ENCODE measurements at places on chromosomes 16 and 17.
A peak's percentile ranks its signal among the peaks of the same experiment; 100 is the strongest.

GRCh38 chr16:81445143-81445961, 744 bp downstream of the CMIP start:
- DNase-seq, result no peak

DNA sequence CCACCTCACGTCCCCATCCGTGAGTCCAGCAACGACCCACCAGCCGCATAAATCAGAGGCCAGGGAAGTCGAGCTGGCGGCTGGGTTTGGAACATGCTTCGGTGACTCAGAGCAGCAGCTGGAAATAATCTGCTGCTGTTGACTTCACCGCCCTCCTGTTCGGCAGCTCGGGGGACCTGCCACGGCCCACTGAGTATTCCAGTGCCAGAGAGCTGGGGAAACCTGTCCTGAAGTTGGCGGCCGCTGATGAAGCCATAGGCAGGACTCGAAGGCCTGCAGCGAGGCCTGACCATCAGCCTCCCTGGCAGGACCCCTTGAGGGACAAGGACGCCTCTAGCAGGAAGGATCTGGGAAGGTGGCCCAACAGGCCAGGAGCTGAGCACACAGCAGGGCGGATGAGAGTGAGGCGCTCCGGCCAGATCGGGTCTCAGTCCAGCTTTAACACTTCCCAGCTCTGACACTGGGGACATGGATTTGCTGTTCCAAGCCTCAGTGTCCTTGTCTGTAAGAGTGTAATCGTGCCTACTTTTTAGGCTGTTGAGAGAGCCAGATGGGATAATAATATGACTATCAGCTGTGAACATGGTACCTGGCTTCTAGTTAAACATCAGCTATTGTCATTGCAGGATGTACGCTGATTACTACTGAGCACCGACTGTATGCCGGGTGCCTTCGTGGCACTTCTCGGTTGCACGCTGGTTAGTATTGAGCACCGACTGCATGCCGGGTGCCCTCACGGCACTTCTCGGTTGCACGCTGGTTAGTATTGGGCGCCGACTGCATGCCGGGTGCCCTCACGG, 50.4 kb upstream of the CIBAR2 start:
- no peak for DNase-seq

- no peak for DNase-seq
Measured at GRCh38 chr17:62860962-62861873, 53.1 kb upstream of the MARCHF10 start.

GRCh38 chr17:15883617-15884111, 61.3 kb upstream of the ADORA2B start:
- DNase-seq, result peak; percentile 58

DNA sequence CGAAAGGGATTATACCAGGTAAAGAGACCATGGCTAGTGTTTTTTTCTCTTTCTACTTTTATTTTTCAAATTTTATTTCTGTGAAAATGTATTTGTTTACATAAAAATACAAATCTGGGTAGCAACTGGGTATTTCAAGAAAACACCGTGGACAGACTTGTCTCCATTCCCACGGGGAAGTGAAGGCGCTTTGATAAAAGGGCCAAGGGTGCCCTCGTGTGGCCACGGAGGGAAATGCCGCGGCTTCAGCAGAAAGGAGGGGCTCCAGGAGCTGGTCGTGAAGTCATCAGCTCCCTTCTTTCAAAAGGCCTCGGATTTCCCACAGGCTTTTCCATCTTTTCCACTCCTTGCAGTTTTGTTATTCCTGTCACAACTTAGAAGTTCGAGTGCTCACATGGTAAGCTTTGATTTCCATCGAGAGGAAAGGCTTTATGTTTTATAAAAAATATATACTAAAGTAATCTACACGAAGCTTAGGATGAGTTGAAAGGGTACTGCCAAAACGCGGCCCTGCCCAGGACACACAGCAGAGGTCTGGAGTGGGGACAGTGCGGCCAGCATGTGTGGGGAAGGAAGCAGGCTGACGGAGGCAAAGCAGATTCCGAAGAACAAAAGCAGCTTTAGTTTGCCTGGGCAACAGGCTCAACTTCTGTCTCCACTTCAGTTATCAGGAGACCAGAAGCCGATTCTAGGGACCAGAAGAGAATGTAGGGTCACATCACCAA, 15.3 kb upstream of the MNT start:
- peak; percentile 84 for DNase-seq

DNA sequence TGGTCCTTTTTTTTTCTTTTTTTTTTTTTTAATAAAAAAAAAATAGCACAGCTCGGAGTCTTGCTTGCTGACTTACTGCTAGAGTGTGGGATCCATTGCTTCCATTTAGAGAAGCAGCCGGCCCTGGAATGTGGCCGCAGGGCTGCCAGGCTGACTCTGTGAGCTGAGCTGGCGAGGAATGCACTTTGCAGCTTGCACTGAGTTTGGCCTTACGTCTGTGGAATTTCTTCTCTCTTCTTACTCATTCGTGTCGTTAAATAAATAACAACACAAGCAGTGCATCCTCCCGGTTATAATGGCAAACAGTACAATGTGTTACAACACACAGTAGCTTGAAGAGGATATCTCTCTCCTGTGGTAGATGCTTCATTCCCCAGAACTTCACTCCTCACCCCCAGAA, 69.2 kb downstream of the PRKCB start:
- DNase-seq, result peak; percentile 15

GRCh38 chr17:29238133-29238850, 8.4 kb upstream of the CRYBA1 start:
- no peak for DNase-seq

DNA sequence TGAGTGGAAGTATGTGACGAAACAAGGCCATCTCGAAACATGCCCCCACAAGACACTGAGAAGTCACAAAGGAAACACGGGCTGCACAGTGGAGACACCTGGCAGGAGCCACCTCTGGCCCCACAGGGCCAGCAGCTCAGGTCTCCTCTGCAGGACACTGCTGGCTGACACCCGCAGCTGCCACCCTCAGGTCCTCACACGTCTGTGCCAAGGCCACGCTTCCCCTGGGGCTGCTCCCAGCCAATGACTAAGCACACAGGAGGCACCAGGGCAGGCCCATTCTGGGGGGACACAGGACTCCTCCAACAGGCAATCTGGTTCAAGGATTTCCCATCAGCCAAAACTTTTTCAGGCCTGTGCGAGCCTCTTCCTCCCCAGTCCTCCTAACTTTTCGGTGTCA, 36.4 kb downstream of the MBTPS1 start:
- DNase-seq, result no peak

DNA sequence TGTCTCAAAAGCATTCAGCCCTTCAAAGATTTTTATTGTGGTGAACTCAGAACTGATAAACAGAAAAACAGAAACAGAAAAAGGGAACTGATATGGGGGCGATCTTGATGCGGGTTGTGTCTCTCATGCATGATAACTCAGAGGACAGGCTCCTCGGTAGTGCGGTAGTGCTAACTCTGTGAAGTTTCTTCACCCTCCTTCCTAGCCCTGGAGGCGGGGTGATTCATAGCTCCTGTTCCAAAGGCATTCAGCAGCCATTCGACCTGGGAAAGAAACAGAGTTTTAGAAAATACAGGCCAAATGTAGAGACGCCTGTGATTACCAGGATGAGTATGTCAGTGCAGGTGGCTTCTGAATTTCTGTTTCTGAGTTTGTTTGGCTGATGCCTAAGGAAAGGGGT, 5.5 kb upstream of the MAF start:
- DNase-seq, result peak; percentile 31

DNA sequence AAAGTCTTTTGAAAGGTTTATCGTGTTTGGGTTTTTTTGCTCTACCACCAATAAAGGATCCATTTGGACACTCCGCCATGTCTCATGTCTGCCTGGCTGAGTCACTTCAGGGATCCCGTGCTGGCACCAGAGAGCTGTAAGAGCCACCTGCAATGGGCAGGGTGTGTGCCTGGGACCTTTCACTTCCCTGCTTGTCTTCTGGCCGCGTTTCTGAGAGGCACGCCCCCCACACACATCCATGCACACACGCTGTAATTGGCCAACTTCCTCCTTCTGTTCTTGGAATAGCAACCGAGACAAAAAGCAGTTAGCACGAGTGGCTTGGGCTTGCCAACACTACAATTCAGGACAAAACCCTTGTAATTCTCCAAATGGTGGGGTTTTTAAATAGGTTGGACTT, 9.8 kb upstream of the SOST start:
- DNase-seq, result no peak

- DNase-seq, result no peak
Measured at GRCh38 chr16:54165174-54165911, 121.2 kb downstream of the IRX3 start.

GRCh38 chr16:14139872-14140271, 68.8 kb downstream of the MRTFB start:
- no peak for DNase-seq

DNA sequence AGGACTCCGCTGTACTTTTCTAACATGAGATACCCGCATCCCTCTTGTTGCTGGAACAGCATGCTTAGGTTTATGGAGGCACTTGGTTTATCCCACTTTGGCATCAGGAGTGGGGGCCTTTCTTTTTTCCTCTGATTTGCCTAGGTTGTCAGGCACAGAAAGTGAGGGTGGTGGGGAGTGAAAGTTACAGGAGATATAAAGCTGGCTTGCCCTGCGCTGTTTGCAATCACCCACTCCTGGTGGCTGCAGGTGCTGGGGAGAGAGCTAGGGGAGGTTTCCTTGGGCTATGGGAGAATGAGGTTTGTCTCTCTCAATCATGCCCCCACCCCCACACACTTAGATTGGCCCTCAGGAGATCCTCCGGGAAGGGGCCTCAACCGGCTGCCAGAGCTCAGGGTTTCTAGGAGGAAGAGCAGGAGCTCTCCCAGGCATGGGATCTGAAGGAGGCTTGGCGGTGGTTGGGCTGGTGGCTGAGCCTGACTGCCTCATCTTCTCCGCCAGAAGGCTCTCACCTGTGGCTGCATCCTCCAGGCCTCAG, 1.4 kb downstream of the WSCD1 start:
- no peak for DNase-seq

DNA sequence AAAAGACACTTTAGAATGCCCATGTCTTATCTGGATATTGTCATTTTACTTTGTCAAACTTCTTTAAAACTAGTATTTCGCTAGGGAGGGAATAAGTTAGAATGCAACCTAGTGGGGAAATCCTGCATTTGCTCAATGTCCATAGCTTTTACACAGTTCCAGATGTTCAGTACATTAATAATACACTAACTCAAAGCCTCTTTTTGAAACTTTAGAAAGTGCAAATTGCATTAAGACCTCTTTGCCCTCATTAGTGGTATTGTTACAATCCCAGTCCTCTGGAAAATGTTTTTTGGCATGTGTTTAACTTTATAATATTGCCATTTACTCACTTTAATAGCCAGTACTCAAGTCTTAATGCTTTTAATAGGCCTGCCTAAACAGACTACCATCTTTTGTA, 106.8 kb downstream of the BRIP1 start:
- DNase-seq, result no peak

DNA sequence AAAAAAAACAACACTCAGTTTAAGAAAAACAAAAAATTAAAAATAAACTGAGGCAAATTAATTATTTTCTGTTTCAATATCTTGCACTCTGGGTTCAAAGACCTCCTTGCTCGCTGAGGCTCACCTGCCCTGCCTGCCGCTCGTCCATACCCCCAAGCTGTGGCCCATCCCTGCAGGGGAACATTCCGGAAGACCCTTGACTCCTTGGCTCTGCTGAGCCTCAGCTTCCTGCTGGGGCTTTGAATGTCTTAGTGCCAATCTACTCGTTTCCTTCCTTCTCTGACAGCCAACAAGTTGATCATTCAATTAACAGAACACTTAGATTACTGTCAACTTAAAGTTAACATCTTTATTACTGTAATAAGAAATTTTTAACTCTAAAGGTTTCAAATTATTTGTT, 24.3 kb downstream of the G6PC1 start:
- no peak for DNase-seq

DNA sequence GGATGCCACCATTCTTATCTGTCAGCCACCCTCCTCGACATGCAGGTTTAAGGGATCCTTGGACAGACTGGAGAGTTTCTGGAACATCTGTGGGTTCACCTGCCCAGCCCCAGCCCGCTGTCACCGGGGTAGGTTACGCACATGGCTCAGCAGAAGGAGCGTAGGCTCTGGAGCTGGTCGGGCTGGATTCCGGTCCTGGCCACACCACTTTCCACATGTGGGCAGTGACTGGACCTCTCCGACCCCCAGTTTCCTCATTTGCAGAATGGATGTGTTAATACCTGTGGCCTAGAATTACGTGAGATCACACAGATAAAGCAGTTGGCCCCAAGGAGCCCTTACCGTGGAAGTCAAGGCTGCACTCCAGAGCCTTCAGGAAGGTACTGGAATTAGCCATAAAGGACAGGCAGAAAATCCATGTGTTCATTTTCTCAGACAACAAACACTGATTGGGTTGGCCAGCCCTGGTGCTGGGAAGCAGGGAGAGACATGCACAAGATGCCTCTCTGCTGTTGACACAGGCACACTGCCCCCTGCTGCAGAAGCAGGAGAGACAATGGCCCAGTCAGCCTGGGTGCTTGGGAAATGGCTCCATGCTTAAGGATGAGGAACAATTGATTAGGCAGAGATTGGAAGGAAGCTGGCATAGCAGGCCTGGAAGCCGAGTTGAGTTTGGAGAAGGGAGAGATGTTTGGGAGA, 58.8 kb downstream of the SF3B3 start:
- no peak for DNase-seq

- peak; percentile 83 for DNase-seq
Measured at GRCh38 chr17:49146620-49147306, 14.2 kb downstream of the B4GALNT2 start.

DNA sequence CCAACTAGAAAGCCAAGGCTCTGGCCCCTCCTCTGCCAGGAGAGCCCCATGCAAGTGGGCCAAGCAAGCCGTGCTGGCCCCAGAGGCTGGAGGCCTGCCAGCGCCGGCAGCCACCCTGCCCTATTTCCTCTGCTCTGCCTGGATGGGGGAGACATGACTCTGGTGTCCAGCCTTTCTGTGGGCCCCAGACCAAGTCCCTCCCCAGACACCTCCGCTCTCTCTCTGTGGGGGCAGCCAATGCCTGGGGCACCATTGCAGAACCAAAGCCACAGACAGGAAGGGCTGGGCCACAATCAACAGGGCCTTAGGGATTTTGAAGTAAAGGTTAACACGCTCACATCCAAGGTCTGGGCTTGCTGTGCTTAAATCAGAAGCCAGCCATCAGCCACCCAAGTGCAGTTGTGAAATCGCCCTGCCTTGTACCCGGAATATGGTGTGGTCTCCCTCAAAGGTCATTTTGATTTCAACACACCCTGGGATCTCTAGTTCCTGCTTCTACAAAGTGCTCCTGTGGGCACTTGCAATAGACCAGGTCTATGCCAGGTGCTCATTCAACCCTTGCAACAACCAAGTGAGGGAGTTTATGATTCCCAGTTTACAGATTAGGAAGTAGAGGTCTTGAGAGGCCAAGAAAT, 63.5 kb upstream of the TEX2 start:
- peak; percentile 38 for DNase-seq

GRCh38 chr17:62790564-62790986, 17.5 kb downstream of the MARCHF10 start:
- DNase-seq, result no peak

DNA sequence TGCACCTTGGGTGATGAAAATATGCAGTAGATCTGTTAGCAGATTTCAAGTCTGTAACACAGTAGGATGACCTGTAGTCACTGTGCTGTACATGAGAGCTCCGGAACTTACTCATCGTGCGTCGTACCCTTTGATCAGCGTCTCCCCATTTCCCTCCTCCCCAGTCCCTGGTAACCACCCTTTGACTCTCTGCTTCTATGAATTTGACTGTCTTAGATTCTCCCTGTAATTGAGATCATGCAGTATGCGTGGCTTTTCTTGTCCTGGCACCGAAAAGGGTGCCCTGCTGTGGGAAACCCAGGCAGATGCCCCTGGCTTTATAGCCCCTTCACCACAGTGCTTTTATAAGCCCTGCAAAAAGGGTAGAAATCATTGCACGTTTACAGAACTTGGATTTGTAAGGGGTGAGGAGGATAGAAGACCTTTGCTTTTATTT, 20.5 kb downstream of the CLEC16A start:
- no peak for DNase-seq
